Stimulated activated CD4-positive, alpha-beta T cell treated with anti-CD3 and anti-CD28 coated beads, Interleukin-1b, Interleukin-23, amount 100 ng/mL, for 1 hour (primary cell): ENCODE measurements at places on chromosomes 2 and 18.

DNA sequence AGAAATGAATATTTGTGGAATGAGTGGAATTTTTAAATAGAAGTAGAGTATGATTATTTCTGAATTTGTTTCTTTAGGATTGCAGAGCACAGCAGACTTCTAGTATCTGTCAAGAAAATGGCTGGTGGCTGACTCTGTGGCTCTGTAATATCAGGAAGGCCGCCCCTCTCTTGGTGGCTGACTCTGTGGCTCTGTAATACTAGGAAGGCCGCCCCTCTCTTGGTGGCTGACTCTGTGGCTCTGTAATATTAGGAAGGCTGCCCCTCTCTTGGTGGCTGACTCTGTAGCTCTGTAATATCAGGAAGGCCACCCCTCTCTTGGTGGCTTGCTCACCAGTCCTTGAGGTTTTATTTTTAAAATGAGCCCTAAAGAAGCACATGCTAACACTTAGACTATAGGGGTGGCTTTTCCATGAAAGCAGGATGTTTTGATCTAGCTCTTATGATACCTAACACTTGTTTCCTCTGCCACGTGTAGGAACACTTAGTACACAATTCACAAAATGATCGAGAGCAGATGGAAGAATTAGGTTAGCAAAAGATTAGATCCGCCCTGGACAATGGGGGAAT, 85.1 kb upstream of the TTC39C start:
- DNase-seq: no peak

DNA sequence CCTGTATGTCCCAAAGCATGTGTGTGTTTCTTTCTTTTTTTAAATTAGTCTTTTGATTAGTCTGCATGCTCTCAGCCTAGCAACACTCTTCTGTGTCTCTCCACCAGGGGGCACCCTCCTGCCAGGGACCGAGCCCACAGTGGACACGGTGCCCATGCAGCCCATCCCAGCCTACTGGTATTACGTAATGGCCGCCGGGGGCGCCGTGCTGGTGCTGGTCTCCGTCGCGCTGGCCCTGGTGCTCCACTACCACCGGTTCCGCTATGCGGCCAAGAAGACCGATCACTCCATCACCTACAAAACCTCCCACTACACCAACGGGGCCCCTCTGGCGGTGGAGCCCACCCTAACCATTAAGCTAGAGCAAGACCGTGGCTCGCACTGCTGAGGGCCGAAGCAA, 93.8 kb downstream of the NRP2 start:
- DNase-seq: no peak

- no peak for DNase-seq
Observed at GRCh38 chr2:231187736-231188505, 10.5 kb upstream of the ARMC9 start.

- no peak for DNase-seq
Observed at GRCh38 chr2:235293061-235293460, 200.8 kb upstream of the AGAP1 start.

DNA sequence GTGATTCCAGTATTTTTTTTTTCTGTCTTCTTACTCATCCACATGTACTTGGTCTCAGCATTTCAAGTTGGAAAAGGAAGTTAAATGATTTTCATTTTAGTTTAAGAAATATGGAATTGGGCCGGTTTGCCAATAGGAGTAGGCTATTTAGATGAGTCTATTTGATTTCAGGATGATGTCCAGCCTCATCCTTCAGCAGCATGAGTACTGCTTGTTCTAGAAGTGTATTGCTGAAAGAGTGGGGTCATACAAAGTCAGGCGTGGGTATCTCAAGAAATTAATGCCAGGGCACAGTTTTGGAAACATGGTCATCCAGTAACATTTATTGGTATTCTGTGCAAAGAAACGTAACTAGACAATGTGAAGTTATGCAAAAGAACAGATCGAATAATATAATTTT, 44.9 kb upstream of the MSTN start:
- DNase-seq: no peak

- no peak for DNase-seq
Observed at GRCh38 chr2:47003641-47004427, 88.2 kb upstream of the MCFD2 start.

GRCh38 chr2:86243950-86244733, 44.9 kb downstream of the MRPL35 start:
- no peak for DNase-seq

GRCh38 chr2:216475767-216476166, 22.9 kb upstream of the RPL37A start:
- DNase-seq: no peak

- DNase-seq: no peak
Observed at GRCh38 chr2:154637456-154637855, 61.0 kb upstream of the KCNJ3 start.

DNA sequence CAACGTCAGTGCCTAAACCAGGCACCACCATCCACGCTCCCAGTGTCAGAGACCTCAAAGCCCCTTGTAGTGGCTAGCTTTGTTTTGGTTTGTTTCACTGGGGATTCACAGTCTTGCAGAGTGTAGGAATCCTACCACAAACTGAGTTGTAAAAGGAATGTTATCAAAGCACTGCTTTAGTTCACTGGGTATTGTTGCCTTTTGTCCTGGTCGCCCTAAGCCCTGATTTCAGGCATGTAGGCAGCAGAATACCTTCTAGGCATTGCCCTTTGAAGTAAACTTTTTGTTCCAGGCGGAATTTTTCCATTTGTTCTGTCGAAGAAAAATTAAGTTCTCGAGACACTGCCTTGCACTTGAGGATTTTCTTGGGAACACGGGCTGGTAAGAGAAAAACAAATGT, 29.4 kb downstream of the PTMA start:
- DNase-seq: no peak

- no peak for DNase-seq
Observed at GRCh38 chr2:200756618-200757321, 54.9 kb upstream of the BZW1 start.

- DNase-seq: no peak
Observed at GRCh38 chr2:223311889-223312680, 260.1 kb downstream of the KCNE4 start.

GRCh38 chr2:154158101-154158500, 286.4 kb downstream of the GALNT13 start:
- no peak for DNase-seq

DNA sequence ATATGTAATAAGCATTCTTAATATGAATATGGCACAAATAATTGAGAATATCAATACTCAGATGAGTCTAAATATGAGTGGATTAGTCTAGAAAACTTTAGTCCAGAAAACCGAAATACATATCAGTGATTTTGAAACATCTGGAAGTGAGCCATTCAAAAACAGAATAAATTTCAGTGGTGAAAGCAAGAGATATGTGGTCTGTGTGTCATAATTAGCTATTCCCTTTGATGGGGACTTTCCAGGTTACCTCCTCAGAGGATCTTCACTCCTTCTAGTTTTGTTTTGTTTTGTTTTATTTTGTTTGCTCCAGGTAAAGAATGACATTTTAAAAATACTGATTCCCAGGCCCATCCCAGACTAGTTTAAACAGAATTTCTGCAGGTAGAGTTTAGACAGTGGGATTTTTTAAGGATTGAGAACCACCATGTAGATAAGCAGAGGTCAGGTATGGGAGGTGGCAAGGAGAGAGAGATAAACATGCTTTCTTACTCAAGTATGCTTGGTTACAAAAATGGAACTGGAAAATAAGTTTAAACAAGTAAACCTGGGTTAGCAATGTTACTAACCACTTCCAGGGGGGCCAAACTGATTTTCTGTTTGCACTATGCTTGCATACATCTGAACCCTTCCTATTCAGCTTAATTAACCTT, 70.7 kb downstream of the NABP1 start:
- DNase-seq: no peak

DNA sequence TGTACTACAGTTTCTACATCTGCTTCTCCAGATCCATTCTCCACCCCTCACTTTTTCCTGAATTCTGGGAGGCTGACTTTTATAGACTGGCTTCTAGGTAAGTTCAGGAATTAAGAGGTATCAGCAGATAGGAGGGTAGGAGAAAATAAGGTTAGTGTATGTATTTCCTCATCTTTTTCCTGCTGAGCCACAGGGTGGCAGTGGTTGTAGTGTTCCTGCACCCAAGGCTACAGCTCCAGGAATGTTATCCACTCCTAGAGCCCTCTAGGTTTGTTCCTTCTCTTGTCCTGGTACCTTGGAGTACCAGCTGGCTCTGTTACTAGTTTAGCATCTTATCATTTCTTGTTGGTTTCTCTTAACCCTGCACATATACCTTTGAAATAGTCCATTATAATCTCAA, 40.7 kb upstream of the C2orf66 start:
- no peak for DNase-seq

DNA sequence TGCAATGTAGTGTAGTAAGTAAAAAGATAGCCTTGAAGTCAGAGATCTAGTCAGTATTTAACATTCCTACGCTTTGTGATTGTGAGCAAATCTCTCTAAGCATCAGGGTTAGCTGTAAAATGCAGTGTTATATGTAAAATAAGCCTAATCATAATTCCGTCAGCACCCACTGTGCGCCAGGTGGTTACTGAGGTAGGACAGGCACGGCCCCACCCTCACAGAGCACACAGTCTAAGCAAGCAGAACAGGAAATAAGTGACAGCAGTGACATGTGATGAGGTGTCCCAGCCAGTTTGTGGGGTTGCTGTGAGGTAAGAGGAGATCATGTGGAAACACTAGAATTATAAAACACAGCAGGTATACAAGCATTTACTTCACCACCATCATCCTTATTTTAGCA, 267.1 kb downstream of the ICOS start:
- no peak for DNase-seq

DNA sequence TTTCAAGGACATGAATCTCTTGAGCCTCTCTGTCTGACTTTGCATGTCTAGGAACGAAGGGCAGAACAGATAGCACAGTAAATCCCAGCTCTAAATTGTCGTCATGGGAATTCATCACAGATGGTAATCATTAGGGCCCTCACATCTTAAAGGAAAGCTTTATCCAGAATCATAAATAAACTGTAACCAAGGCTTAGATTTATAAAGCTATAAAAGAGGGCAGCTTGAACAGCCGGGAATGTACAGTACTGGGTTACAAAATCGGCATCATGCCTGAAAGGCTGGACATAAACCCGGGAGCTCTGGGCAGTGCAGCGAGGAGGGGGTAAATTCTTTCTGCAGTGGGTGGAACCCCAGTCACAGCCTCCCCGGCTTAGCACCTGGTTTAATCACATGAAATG, 144.4 kb downstream of the GFPT1 start:
- DNase-seq: no peak

DNA sequence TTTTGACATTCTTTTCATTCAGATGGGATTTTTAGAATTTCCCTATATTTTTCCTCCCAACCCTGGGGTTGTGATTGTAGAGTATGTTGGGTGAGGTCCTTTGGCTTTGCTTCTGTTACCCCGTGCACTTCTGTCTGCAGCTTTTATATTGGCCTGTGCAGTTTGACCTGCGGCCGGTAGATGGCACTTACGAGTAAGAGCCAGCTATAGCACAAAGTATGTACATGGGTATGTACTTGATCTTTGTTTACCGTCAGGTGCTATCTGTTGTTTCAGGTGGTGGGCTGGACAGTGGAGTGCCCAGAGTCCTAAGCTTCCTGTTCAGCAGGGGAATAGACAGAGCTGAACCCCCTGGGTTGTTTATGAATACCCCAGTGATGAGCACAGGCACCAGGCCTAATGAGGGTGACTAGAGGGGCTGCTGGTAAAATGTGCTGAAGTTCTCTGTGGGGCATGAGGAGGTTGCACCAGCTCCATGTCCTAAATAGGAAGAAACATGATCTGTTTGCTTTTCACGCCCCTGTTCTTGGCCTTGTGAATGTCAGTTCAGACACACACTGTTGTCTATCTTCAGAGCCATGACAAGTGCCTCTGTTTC, 58.9 kb upstream of the THUMPD2 start:
- DNase-seq: no peak

DNA sequence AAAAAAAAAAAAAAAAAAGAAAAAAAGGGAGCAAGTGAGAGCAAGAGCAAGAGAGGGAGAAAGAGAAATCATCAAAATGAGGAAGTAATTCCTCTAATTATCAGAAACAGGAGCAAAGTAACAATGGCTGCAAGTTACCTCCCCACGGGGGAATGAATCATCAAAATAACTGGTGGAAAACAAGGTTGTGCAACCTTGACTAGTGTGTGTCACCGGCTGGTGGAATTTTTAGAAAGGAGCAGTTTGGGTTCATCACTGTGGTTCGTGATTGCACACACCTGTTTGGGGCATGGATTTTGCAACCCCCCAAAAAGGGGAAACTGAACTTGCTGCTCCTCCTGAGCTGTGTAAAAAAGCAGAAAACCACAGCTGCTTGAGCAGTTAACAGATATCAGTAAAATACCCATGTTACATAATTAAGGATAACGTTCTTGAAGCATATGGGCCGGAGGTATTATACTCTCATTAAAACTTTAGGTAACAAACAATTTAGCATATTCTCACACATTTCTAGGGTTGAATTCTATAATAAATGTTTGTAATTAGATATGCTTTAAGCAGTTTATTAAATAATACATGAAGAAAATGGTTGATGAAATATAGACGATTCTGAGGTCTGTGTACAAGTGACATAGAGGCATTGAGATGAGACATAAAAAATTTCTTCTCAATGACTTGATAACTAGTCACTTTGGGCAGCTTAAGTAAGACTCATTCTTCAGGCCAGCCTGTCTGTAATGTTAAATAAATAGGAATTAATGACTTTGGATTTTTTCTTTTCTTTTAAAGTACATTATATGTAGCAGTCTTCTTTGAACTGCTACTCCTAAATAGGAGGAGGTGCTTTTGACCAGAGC, 184.2 kb upstream of the ZEB2 start:
- no peak for DNase-seq

DNA sequence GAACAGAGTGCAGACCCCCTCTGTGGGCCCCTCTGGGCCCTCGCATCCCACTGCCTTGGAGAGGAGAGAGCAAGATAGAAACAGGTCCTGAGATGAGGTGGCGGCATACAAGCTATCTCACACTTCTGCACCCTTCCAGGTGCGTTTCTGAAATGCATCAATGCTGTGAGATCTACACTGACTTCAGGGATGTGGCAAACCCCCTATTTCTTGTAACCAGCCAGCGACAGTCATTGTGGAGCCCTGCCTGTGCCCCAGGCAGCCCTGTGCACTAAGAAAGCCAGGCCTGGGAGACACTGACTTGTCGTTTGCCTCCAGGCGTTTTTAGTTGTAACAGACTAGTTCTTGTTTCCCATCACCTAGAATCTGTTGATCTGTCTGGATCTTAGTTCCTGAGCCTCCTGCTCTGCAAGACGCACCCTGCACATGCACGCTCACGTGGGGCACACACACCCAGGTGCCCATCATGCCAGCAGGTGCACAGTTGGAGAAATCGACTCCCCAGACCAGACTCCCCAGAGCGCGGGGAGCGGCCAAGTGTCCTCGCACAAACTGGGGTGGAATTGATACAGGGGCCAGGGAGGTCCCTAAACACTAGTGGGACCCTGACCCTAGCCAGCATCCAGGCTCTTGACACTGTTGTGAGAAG, 238.0 kb downstream of the FAM210A start:
- DNase-seq: no peak

DNA sequence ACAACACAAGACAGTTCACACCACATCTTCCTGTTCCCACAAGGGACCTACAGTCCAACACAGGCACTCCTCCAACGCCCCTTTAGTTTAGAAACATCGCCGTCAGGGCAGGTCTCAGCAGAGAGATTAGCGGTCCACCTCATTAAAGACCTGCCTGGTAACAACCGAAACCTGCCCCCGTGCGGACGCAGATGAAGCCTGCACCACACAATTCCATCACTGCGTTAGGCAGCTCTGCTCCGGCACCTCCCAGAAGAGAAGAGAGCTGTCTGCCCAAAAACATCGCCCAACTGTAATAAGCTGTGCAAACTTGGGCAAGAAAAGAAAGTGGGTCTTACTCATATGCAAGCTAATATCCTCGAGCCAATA, 32.7 kb downstream of the ZNF516 start:
- no peak for DNase-seq
